ENCODE measurements at places on chromosomes 13 and 19.

DNA sequence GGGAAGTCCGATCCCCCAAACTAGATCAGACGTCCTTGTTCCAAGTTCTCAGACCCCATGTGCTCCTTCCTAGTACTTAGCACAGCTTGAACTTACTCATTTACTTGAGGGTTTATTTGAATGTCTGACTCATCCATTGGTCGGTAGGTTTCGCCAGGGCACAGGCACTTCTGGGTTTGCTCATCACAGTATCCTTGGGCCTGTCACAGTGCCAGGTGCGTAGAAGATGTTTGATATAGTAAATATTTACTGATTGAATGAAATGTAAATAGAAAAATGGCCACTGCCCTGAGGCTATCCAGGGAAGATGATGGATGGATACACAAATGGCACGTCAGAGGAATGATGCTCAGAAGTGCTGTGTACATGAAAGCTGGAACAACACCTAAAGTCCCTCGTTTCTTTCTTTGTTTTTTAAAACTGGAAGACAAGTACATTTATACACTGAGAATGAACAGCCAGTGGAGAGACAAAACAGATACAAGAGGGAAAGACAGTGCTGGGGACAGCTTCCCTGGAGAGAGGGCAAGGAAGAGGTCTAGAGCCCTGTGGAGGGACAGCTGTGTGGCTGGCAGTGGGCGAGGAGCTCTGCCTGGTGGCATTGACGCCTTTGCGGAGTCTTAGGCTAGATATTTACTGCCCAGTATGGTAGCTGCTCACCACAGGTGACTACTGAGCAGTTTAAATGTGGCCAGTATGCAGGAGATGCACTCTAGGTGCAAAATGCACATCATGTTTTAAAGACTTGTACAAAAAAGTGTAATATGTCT lies 31.2 kb upstream of the KL start:
- peak; percentile 7 for DNase-seq

- no peak for DNase-seq
These were observed 76.3 kb upstream of the GPR183 start for GRCh38 chr13:99383511-99383921.

DNA sequence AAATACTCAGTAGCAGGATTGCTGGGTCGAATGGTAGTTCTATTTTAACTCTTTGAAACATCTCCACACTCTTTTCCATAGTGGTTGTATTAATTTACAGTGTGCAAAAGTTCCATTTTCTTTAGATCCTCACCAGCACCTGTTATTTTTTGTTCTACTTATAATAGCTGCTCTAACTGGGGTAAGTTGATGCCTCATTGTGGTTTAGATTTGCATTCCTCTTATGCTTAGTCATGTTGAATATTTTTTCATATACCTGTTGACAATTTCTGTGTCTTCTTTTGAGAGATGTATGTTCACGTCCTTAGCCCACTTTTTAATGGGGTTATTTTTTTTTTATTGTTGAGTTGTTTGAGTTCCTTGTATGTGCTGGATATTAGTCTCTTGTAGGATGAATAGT lies 144.6 kb downstream of the NBEA start:
- no peak for DNase-seq

GRCh38 chr19:30322641-30323320 lies 49.4 kb upstream of the ZNF536 start:
- no peak for DNase-seq

- DNase-seq = peak; percentile 20
These were observed 140.0 kb downstream of the MYO16 start for GRCh38 chr13:108769213-108770070.

DNA sequence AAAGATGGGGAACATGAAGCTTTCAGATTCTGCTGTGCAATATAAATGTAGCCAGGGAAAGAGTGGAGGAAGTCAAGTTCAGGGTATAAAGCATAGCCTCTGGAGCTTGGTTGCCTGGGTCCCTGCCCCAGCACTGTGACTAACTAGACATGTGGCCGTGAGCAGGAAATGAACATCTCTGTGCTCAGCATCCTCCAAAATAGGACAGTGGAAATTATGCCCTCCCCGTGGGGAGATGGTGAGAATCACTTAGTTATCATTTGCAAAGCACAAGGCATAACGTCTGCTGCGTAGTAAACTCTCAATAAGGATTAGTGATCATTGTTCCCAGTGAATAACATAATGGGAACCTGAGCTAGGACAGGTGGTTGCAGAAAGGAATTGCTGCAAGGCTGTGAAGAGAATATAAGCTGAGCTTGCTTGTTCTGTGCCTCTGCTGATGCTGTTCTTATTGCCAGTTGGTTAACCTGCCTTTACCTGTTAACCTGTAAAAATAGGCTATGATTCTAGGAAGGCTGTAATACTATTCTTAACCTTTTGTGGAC lies 441.0 kb downstream of the COG6 start:
- no peak for DNase-seq

DNA sequence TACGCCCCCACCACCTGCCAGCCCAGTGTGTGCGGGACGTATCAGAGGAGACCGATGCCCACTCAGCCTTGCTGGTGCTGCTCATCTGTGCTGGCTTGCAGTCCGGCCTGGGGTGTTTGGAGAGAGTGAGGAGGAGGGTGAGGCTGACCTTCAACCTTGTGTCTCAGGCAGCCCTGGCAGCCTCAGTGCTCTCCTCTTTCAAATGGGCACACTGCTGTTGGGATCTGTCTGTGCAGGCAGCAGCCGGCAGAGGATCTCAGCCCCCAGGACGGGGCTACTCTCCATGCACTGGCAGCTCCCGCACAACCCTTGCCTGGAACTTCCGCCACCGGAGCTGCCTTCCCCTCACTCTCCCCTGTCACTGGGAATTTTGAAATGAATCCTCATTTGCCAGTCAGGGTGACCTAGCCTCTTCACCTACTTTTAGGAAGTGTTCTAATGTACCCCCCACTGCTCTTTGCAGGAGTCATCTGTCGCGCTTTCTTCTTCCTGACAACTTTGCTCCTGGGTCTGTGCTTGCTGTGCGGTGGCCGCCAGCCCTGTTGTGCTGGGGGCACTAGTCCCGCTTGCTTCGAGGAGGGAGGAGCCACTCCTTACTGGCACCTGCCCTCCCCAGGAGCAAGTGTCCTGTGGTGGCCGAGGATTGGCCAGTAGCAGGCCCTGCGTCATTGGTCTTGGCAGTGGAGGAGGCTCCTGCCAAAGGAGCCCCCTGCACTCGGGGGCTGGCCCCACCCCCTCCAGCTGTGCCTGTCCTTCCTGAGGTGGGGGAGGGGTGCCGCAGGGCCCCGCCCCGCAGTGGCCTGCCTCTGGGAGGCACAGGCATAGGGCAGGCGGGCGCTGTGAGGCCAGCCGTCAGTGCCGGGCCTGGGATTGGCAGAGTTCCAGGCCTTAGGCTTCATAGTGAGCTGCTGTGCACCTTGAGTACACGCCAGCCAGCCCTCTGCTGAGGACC lies 53.4 kb downstream of the TSSK6 start:
- peak; percentile 53 for DNase-seq

DNA sequence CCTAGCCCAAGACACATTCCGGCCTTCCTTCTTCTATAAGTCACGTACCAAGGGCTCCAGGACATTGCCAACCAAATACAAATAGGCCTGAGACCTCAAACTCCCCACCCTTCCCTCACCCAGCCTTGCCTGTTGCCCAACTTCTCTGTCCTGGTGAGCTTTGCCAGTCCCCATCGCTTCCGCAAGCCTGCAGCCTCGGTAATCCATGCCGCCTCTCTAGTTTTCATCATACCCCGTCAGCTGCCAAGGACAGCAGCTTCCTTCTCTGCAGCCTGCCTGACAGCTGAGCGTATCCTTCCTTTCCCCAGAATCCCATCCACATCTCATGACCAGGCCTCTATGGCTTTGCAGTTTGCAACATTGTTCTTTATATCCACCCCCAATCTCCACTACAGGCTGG lies 36.6 kb upstream of the POMP start:
- DNase-seq = peak; percentile 56

DNA sequence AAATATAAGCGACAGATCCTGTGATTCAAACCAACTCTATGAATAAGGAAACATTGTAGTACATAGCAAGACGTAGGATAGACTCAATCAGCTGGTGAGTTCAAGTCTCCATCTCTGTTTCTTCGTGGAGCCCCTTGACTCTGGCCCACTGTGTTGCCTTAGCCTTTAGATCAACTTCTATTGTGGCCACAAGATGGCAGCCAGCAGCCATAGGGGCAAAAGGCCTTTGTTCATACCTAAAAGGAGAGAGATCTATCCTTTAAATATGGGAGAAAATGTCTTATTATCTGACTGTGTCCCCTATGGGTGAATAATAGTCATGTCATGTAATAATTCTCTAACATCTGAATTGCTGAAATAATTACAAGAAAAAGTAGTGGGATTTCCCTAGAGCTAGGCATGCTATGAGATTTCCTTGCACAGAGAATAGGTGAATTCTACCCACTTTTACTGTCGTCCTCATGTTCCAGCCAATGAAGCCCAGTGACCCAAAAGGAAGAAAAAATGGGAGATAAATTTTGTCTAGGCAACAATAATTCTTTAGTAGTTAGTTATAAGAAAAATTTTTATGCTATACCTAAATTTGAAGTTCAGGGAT lies 129.4 kb downstream of the PCDH20 start:
- no peak for DNase-seq

DNA sequence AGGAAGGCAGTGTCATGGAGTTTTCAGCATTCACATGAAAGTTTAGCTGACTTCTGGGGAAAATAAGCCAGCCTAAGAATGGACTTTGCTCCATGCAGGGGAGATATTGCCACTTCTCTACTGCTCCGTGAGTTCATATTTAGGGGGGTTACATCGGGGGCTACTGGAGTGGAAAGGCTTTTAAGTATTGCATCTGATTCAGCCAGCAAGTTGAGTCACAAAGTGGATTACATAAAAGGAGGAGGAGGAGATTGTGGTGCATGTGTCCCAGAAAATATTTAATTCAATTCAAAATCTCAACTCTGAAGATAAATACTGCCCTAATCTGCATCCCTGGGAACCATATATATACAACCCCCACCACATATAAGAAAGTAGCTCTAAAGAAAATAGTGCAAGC lies 617.2 kb downstream of the DCT start:
- peak; percentile 63 for DNase-seq

GRCh38 chr19:912181-913079 lies 589 bp downstream of the R3HDM4 start:
- peak; percentile 33 for DNase-seq

- DNase-seq = peak; percentile 35
These were observed 552 bp downstream of the KPNA3 start for GRCh38 chr13:49791711-49792549.

DNA sequence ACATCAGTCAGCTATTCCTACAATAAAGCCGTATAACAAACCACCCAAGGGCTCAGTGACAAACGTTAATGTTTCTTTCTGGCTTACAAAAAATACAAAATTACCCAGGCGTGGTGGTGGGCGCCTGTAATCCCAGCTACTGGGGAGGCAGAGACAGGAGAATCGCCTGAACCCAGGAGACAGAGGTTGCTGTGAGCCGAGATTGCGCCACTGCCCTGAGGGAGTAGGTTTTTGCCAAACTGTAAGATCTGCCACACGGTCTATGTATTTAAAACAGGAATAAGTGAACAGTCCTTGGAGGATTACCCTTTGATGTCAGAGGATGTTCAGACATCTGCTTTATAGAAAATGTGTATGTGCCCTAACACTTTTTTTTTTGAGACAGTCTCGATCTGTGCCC lies 105.8 kb downstream of the DPF1 start:
- no peak for DNase-seq

GRCh38 chr13:104871456-104871855 lies 1664.0 kb downstream of the EFNB2 start:
- DNase-seq = no peak

GRCh38 chr13:101412076-101412475 lies 4.2 kb downstream of the NALCN start:
- no peak for DNase-seq

- no peak for DNase-seq
These were observed 15.7 kb downstream of the ZNF627 start for GRCh38 chr19:11612816-11613511.

GRCh38 chr19:39515551-39516191 lies 732 bp downstream of the SELENOV start:
- no peak for DNase-seq

- peak; percentile 25 for DNase-seq
These were observed 985.4 kb downstream of the DIAPH3 start for GRCh38 chr13:59178344-59178743.

DNA sequence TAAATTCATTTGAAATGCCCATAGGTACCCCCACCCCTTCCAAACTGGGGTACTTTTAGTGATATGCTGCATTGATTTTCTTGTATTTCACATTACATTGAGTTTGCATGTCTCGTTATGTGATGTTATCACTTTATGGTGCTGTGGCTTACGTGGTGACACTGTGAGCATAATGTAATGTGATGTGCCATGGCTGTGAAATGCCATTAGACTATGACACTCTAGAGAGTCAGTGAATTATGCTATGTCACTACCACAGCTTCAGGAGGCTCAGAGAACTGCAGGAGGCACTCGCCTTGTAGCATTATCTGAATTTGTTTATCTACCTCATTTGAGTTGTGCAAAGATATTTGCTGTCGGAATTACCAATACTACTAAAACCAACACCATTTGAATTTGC lies 590.1 kb upstream of the SLC10A2 start:
- DNase-seq = no peak

DNA sequence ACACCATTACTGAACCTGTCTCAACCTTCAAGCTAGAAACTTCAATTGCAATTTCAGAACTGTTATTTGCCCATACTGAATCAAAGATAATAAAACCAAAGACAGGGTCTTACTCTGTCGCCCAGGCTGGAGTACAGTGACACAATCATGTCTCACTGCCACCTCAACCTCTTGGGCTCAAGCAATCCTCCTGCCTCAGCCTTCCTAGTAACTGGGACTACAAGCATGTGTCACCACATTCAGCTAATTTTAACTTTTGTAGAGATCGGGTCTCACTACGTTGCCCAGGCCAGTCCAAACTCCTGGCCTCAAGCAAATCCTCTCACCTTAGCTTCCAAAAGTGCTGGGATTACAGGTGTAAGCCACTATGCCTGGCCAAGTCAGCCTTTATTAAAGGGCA lies 143.4 kb downstream of the DIAPH3 start:
- DNase-seq = no peak

- DNase-seq = peak; percentile 99
These were observed 180.5 kb downstream of the COL4A1 start for GRCh38 chr13:110126391-110126961.

GRCh38 chr13:110329798-110330461 lies 22.8 kb downstream of the COL4A2 start:
- DNase-seq = no peak

DNA sequence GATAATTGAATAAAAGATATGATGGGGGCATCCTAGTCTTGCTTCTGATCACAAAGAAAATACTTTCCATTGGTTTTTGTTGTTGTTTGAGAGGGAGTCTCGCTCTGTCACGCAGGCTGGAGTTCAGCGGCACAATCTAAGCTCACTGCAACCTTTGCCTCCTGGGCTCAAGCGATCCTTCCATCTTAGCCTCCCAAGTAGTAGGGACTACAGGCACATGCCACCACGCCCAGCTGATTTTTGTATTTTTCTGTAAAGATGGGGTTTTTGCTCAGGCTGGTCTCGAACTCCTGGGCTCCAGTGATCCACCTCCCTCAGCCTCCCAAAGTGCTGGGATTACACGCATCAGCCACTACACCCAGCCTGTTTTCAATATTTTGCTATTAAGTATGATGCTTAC lies 17.1 kb upstream of the PSMC4 start:
- DNase-seq = no peak

Data from amniotic epithelial cell (primary cell).